Stimulated activated CD4-positive, alpha-beta T cell treated with anti-CD3 and anti-CD28 coated beads, Interleukin-2, amount 100 ng/mL, for 4 hours (primary cell): ENCODE measurements at places on chromosomes 1 and 21.

DNA sequence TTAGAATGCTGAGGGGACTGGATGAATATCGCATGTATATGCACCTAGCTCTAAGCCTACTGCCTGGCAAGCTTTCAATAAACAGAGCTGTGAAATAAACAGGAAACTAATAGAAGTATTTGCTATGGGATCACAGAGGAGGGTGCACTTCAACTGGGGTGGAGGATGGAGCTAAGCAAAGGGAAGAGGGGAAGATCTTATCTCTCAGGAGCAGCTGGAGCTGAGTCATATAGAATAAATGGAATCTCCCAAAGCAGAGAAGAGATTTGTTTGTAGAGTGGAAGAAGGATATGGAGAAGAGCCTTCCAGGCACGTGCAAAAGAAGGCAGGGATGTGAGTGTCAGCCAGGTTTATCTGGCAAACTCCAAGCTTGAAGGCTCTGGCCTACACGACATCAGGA lies 17.0 kb upstream of the KCNA10 start:
- DNase-seq, result no peak

GRCh38 chr1:11194407-11195176 lies 5.4 kb downstream of the ANGPTL7 start:
- DNase-seq, result no peak

GRCh38 chr21:33980276-33980916 lies 64.8 kb upstream of the ATP5PO start:
- no peak for DNase-seq

GRCh38 chr1:115432061-115432460 lies 94.0 kb upstream of the NGF start:
- no peak for DNase-seq

GRCh38 chr1:63981408-63981773 lies 207.6 kb downstream of the ROR1 start:
- DNase-seq, result no peak

DNA sequence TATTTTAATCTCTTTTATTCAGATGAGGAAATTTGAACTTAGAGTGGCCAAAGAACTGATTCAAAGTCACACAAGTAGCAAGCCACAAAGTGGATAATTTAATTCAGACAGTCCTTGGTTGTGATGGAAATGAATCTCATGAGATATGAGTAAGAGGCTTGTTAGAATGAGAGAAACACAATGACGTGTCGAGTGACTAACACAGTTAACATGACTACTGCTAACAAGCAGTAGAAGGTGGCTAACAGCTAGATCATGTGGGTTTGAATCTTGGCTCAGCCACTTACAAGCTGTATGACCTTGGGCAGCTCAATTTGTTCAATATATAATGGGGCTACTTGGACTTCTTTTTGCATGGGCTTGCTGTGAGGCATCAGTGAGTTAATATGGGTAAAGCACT lies 104.5 kb upstream of the LMO4 start:
- no peak for DNase-seq

- DNase-seq, result no peak
These were observed 6.0 kb downstream of the GLIS1 start for GRCh38 chr1:53732912-53733317.

DNA sequence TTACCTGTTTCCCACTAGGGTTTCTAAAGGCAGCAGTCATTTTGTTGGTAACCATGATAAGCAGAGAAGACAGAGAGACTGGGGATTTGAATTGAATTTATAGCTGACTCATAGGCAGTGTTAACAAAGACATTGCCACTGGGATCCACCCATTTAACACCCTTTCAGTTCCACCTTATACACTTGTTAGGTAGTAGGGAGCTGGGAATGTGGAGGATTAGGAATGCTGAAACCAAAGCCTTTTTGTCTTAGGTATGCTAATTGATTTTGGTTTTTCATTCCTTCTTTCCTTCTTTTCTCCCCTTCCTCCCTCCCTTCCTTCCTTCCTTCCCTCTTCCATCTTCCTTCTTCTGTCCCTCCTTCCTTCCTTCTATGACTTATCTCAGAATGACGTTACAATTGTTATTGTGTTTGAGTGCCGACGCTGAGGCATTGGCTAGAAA lies 7.5 kb upstream of the EVI5 start:
- no peak for DNase-seq

GRCh38 chr1:171984850-171985485 lies 143.7 kb downstream of the DNM3 start:
- DNase-seq, result no peak

DNA sequence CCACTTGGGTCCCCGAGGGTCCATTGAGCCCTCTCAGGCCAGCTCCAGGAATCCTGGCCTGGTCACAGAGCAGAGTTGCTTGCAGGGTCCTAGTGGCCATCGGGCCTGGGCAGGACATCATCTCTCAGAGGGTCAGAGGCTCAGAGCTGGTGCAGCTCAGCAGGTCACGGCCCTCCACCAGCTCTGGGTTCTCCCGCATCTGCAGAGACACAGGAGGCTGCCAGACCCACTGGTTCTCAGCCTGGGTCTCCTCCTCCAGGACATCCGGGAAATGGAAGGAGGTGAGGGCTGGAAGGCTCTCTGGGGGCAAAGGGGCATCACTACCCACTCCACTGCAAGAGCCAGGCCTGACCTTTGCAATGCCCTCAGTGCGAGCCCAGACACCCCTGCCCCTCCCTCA lies 6.5 kb downstream of the TMEM54 start:
- DNase-seq, result no peak

- DNase-seq, result no peak
These were observed 6.1 kb downstream of the OSBPL9 start for GRCh38 chr1:51623025-51623424.

- no peak for DNase-seq
These were observed 16.4 kb downstream of the CNIH4 start for GRCh38 chr1:224373008-224373590.

- DNase-seq, result no peak
These were observed 9.9 kb downstream of the S100A11 start for GRCh38 chr1:152026895-152027294.

- DNase-seq, result no peak
These were observed 14.1 kb upstream of the DEGS1 start for GRCh38 chr1:224168859-224169380.

GRCh38 chr1:85660541-85660940 lies 47.7 kb downstream of the ZNHIT6 start:
- DNase-seq, result no peak

GRCh38 chr1:52153010-52153409 lies 11.1 kb downstream of the ZFYVE9 start:
- no peak for DNase-seq

DNA sequence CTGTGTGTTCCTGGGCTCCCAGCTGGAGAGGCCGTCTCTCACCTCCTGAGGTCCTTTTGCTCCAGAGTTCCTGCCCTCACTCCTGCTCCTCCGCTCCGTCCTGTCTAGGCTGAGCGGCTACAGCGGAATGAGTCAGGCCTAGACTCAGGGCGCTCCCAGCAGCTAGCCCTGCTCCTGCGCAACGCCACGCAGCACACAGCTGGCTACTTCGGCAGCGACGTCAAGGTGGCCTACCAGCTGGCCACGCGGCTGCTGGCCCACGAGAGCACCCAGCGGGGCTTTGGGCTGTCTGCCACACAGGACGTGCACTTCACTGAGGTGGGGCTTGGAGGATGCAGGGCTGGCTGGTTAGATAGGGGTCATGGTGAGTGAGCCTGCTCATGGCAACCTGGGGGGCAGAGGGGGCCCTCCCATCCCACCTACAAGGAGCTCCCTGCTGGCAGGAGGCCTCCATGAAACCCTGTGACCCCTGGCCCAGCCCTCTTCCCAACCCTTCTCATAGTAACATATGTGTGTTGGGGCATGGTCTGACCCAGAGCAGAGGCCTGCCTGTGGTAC lies 15.1 kb downstream of the PSRC1 start:
- no peak for DNase-seq

GRCh38 chr21:15895142-15896106 lies 165.6 kb downstream of the USP25 start:
- DNase-seq, result no peak

GRCh38 chr1:180952657-180953013 lies 39.9 kb downstream of the KIAA1614 start:
- DNase-seq, result no peak

DNA sequence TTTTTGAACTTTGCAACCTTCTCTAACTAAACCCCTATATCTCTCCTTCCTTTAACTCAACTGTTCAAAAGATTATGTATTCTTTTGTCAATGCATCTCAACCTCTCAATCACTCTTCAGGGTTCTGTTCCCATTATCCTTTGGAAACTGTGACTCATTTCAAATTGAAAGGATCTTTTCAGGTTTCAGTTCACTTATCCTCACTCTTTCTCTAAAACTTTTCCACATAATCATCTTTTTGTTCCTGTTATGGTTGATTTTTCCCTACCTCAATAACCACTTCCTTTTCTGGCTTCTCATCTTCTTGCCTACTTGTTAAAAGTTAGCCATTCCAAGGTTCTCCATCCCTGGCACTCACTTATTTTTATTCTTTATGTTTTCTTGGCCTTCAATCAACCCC lies 56.2 kb upstream of the NUF2 start:
- no peak for DNase-seq

DNA sequence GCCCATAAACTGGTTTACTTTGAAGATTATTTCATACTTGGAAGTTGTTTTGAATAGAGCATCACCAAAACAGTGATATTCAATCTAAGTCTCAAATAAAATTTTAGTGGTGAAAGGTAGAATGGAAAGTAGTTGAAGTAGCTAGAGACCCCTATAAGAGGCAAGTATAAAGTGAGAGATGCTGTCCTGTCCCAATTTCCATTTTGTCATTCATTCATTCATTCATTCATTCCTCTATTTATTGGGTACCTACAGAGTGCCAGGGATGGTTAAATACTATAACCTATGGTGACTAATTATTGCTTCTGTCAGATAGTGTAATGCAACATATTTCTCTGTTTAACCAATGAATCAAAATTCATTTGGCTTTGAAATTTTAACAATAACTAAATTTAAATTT lies 32.7 kb downstream of the RRAGC start:
- no peak for DNase-seq

- no peak for DNase-seq
These were observed 922.8 kb upstream of the ADGRL4 start for GRCh38 chr1:79929356-79929755.
